ENCODE measurements at places on chromosomes 6 and 20. TPM values are rescaled to one million over a fixed set of nuclear protein-coding genes. Genes with fewer than 3 reads are reported as not detected.

SLC16A10 gene
- total RNA-seq = 12.1 TPM

WFDC10B gene
- total RNA-seq = not detected

CNKSR3 gene
- 20.0 TPM for total RNA-seq

SAMHD1 gene
- total RNA-seq = 52.2 TPM

CLPSL2 gene
- total RNA-seq = not detected

RSPH4A gene
- total RNA-seq = not detected

COL21A1 gene
- total RNA-seq = 20.0 TPM

SLC22A16 gene
- total RNA-seq = 0.32 TPM

MAP1LC3A gene
- total RNA-seq = 112 TPM
